ENCODE measurements at places on chromosomes 4 and X.

DNA sequence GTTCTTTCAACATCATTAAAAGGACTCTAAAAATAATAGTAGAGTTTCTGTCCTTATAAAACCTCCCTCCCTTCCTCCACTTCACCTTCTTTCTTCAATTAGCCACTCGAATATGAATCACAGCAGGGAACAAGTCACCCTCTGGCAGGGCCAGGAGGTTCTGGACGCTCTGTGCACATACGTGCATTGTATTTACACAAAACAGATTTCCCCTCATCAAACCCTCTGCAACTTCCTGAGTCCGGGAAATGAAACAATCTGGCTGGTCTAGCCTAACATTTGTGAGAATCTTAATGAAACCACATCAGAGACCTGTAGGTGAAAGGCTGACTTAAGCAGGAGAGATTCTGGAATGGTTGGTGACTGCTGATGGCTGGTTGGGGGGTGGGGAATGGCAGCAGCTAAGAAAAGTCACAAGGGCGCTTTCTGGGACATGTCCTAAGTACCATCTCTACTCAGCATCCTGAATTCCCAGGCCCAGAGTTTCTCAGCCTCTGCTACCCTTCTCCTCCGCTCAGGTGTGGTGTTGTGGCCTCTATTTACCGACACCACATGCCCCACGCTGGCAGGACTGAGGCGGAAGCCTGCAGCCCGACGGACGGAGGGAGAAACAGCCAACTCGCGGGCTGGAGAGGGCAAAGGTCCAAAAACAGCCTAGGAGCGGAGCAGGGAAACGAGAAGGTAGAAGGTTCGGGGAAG, 1.0 kb downstream of the ZDHHC9 start:
- DNase-seq, result no peak

DNA sequence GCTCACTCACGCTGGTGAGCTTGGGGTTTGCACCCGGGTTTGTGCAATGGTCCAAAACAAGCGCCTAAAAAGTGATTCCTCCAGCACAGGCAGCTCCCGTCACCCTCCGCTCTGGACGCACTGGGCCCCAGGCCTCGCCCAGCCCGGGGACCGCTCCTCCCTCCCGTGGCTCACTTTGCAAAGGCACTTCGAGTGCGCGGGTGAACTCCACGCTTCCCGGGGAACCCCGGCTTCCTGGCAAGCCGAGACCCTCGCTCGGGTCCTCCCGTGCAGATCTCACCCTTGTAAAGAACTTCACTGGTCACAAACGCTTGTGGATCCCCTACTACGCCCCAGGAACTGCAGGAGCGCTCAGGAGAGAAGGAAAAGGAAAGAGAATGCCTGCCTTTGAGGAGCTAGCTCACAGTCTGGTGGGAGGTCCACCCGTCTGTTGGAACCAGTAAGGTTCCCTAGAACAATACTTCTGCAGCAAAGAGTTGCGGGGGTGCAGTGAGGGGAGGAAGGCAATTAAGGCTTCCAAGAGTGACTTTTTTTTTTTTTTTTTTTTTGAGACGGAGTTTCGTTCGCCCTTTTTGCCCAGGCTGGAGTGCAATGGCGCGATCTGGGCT, at the start of gene CTPS2:
Gene CTPS2, minus strand, starts transcription at position 122 of the 608 bp plus-strand sequence. CDS start 9,767 bp downstream, outside the sequence.
- DNase-seq, result peak; percentile 73

DNA sequence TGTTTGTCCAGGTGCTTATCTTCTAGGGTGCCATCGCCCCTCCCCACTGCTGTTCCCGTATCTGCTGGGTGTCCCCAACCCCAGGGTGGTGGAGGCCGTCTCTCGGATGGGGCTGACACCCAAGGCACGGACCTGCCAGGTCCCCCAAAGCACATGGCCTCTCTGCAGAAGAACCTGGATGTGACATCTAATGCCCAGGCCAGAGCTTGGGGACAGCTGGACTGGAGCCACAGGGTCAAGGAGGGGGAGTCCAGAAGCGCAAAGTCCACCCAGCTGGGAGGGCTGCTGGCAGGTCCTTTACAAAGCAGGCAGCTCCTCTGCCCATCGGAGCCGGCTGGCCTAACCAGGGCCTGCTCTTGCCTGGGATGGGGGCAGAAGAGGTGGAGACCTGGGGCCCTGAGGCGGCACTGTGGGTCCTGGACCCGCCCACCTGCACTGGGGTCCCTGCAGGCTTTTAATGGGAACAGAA, 751 bp upstream of the DOK7 start:
- no peak for DNase-seq

GRCh38 chr4:21765810-21766407, 182.7 kb downstream of the KCNIP4 start:
- DNase-seq, result peak; percentile 46

DNA sequence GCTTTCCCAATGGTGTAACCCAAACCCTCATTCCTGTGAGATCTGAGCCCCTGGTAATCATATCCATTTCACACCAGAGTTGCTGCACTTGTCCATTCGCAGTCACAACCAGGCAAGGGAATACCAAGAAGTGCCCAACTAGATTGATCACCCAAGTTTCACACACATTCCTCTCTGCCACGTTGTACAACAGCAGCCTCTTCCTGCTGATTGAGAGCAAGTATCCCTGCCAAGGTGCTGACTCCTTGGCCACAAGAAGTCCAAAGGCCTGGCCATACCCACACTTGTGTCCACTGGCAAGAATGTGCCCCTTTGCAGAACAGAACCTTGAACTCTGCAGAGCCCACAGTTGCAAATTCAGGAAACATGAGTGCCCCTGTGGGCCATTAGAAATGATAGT, 6.5 kb upstream of the ACOT9 start:
- no peak for DNase-seq

- peak; percentile 8 for DNase-seq
Measured at GRCh38 chrX:38768079-38768478, 33.2 kb upstream of the MID1IP1 start.

DNA sequence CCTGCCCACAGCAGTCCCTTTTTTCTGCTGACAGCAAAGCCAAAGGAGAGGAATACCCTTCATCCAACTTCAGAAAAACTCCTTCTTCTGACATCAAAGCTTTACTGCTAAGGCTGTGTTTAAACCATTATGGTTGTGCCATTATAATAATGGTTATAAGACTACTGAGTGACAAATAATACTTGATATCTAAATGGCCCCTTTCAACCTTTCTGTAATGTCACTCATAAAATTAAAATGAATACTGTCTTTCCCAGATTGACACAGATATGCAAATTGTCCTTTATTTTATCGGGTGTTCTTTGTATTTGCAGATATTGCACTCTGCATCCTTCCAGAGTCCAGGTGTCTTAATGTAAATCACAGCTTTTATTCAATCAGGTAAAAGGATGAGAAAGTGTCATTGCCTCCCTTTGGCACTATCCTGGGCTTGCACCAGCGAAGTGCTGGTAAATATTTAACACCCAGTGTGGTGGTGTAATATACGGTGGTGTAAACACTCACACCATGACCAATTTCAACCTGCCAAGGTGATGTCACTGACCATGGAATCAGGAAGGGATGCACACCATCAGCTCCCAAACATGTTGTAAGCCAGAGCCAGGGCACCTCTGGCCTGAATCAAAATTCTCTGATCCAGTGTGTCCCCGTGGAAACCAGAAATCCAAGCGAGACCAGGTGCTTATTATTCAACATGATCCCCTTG, 139.4 kb upstream of the TENM3 start:
- no peak for DNase-seq

- DNase-seq, result no peak
Measured at GRCh38 chrX:39922488-39922887, 175.3 kb downstream of the BCOR start.

DNA sequence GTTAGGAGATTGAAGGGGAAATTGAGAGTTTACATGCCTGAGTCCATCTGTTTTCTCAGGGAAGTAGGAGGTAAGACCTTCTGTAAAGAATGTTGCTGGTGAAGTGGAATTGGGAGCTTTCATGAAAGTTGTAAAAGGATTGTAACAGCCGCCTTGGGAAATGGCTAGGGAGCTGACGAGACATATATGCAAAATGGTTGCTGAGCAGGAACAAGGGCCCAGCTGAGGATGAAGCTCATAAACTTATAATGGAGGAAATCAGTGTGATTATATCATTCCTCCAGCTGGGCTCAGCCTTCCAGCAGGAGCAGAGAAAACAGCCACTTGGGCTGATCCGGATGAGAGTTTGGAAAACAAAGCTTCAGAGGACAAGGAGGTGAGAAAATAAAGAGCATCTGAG, 208.7 kb downstream of the MAPK10 start:
- DNase-seq, result no peak

- DNase-seq, result no peak
Measured at GRCh38 chr4:16860516-16860915, 37.9 kb downstream of the LDB2 start.

GRCh38 chr4:78824001-78824400, 47.9 kb downstream of the BMP2K start:
- DNase-seq, result no peak

DNA sequence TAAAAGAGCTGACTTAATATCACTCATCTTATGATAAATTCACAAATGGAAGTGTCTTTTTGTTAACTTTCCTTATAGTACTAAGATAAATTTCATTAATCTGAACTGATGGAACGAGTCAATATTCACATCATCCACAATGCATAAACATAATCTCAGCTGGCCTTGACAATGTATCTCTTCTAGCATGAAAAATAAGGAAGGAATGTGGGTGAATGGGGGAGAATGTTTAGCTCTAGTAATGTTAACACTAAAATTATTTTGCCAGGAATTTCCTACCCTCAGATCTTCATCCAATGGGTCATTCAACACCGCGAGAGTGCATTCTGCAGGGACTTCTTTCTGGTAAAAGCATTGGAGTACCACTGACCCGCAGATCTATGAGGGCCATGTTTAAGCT, 15.8 kb downstream of the TRPC3 start:
- no peak for DNase-seq

- DNase-seq, result no peak
Measured at GRCh38 chrX:14501327-14501726, 28.0 kb upstream of the GLRA2 start.

GRCh38 chr4:165972747-165973146, 99.7 kb downstream of the TLL1 start:
- no peak for DNase-seq
